Left colon (tissue), 2 donors: ENCODE measurements at places on chromosomes 16 and 17. TPM values are rescaled to one million over a fixed set of nuclear protein-coding genes. Genes with fewer than 3 reads are reported as not detected.

- DNase-seq, result no peak
Measured at GRCh38 chr16:89367538-89367915, 122.8 kb downstream of the ANKRD11 start.

DNA sequence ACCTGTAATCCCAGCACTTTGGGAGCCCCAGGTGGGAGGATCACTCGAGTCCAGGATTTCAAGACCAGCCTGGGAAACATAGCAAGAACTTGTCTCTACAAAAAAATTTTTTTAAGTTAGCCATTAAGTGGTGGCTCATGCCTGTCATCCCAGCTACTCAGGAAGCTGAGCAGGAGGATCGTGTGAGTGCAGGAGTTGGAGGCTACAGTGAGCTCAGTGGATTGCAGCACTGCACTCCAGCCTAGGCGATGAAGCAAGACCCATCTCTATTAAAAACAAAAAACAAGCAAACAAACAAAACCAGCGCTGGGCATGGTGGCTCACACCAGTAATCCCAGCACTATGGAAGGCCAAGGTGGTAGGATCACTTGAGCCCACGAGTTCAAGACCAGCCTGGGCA, 38.0 kb downstream of the HEATR3 start:
- no peak for DNase-seq

Gene MLLT6
- 82.5 TPM for total RNA-seq

Gene E4F1
- 25.1 TPM for total RNA-seq
